Activated CD4-positive, alpha-beta T cell treated with anti-CD3 and anti-CD28 coated beads, Interleukin-2, amount 50 U/mL, for 4 hours (primary cell): ENCODE measurements at places on chromosomes 12 and 14.
A peak's percentile ranks its signal among the peaks of the same experiment; 100 is the strongest.

- no peak for DNase-seq
These were observed 37.8 kb upstream of the OR4E1 start for GRCh38 chr14:21711360-21711961.

- no peak for DNase-seq
These were observed 4.1 kb downstream of the SLC2A13 start for GRCh38 chr12:40101747-40102146.

DNA sequence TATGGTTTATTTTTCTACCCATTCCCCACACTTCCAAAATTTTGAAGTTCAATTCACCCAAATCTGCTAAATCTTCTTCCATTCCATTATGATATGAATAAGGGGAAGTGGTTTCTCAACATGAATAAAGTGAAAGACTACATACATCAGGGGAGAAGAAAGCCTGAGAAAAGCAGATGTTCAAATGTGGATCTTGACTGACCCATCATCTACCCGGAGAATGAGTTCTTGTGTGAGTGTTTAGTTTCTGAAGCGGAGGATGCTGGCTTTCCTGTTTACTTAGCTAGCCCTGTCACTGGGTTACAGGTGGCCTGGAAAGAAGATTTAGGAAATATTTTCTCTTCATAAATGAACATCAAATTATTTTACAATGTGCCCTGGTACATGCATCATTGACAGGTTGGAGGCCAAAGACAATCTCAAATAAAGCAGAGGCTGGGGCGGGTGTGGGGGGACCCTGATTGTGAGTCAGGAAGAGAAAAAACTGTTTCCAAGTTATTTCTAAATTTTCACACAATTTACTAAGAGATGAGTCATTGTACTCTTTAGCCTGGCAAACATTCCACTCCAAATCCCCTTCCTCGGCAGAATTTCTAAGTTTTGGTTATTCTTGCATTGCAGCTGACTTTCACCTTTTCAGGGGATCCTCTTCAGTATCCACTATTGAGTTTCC is 135.6 kb downstream of the SLC25A21 start:
- no peak for DNase-seq

- DNase-seq = no peak
These were observed 73.4 kb downstream of the MNAT1 start for GRCh38 chr14:60807971-60808370.

GRCh38 chr12:27253347-27253746 is 9.3 kb downstream of the STK38L start:
- DNase-seq = no peak

DNA sequence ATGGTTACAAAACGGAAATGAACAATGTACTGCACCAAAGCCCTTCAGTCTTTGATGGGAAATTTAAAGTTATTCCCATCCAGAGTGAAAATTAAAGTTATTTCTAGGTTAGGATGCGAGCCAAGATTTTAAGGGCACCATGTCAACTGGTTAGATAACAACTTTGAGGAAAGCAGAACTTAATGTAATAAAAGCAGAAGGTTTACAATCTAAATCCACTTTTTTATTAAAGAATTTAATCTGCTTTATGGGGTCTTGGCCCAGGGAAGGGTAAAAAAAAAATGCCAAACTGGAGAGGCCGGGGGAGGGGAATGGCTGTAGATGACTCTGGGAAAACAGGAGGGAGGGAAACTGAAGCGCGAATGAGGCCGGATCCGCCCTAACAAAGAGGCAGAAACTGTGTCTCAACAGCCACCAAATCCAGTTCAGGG is 108.2 kb upstream of the ATF7IP start:
- DNase-seq = no peak

DNA sequence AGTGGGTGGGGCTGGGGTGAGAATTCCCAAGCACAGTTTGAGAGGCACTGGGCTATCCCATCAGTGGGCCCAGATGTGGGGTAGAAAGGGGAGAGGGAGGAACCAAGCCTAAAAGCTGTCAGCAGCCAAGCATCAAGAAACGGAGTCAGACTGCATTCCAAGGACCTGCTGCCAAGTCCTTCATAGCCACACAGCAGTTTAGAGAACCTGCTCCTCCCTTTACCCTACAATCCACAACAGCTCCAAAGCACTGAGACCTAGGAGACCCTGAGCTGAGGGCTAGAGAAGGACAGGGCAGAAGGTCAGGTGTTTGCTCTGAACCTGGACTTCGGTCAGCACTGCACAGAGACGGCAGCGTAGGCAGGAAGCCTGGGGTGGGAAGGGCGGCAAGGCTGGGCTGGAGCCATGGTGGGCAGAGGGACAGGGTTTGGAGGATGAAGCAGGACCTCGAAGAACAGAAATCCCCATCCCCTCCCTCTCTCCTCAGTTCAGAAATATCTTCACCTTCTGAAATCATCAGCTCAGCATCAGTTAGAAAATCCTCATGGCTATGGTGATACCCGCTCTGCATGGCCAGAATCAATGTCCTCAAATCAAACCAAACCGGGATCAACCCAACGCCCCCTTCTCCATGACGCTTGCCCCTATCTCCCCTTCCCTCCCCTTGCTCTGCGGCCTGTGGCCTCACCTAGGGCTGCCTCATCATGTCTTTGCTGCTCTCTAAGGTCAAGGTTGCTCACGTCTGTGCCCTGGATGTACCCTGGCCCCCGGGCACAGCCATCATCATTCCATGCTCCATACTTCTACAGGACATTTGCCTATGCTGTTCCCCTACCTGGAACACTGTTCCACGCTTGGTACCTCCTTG is 12.9 kb upstream of the SERPINA4 start:
- no peak for DNase-seq

- DNase-seq = no peak
These were observed 99.9 kb upstream of the SLC24A4 start for GRCh38 chr14:92223025-92223424.

DNA sequence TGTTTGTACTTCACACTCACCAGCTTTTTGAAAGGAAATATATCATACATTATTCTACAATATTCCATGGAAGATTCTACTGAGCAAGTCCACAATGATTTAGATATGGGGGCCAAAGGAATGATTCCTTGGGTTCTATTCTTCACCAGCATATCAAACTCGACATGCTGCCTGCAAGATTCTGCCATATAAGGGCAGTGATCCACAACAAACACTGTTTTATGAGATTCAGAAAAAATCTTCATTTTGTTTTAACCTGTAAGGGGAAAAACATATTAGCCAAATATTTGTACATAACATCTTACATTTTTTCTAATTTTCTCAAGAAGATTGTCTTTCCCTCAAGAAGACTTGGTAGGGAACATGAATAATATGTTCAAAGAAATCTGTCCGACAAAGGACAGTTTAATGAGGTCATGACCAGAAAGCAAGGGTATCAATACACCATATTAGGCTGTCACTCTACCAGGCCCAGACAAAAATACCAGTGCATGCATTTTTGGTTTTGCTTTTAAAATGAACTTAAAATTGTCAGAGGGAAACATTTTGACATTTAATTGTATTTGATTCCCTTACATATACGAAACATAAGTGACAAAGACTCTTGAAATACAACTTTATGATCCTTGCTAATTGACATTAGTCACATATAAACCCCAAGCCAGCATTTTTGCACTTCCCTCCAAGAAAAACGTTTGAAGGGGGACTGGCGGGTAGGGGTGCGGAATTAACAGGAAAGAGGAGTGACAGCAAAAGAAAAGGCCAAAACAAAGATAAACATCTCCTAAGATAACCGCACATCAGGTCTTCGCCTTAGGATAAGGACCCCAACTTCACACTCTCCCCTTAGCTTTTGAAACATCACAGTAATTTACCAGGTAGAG is 980 bp downstream of the INTS13 start:
- no peak for DNase-seq

- DNase-seq = no peak
These were observed 103.3 kb downstream of the RBM19 start for GRCh38 chr12:113862590-113863454.

- DNase-seq = no peak
These were observed 21.3 kb downstream of the DCAF4 start for GRCh38 chr14:72947366-72948160.

DNA sequence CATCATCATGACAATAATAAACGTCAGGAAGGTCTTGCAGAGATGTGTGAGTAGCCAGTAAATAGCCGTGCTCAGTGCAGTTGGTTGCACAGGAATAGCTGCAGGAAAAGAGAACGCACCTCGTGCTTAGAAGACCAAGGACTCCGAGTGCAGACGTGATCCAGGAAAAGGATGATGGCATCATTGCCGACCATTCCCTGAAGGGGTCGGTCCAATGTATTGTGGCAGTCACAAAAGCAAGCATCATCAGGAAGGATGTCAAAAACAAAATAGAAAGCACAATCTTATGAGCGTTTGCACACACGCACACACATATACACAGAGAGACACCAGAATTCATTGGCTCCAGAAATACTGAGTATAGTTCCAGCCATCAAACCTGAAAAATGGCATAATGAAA is 12.8 kb downstream of the DUSP6 start:
- DNase-seq = no peak

GRCh38 chr14:102591372-102591943 is 991 bp upstream of the RCOR1 start:
- no peak for DNase-seq

GRCh38 chr14:68391311-68392014 is 401.4 kb downstream of the ZFP36L1 start:
- DNase-seq = no peak

DNA sequence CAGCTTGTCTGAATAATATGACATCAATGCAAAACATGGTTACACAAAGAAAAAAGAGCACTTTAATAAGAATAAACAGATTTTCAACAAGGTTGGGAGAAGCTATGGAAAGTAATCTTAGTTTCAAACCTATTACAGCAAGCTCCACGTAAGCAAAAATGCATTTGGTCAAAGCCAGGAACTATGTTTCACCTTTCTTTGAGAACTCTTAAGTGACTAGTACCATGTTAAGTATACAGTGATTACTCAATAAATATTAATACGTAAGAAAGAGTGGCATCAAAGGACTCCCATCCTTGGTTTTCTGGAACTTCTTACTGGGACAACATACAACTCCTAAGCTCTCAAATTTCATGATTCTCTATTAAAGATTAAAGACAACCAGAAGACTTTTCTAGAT is 80.7 kb downstream of the ABCC9 start:
- DNase-seq = no peak

DNA sequence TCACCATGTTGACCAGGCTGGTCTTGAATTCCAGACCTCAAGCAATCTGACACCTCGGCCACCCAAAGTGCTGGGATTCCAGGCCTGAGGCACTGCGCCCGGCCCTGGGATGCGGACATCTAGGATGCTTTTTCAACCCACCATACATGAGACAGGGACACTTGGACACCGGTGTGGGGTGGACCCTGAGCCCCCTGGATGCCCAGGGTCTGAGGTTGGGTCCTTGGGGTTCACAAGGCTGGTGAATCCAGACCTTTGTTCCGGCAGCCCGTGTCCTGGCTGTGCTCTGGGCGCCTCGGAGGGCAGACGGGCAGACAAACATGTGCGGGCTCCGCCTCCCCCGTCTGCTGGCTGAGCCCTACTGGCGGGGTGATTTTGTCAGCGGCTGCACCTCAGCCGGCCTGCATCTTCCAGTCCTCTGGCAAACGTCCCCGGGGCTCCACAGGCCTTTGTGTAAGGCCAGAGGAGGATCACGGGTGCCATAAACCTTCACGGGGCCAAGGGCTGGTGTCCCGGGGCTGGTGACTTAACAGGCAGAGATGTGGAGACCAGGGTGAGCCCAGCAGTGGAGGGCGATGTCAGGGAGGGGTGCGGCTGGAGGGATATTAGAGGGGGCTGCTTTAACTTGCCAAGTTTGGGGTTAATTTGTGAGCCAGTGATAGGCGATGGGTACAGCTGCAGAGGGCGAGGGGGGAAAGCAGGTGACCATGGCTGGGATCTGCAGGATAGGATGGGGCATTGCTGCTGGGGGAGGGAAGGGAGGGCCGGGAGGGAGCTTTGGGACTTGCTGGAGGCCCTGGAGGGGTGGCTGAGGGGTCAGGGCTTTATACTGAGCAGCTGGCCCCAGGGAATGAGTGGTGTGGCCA is 5.8 kb downstream of the ASPG start:
- DNase-seq = no peak

DNA sequence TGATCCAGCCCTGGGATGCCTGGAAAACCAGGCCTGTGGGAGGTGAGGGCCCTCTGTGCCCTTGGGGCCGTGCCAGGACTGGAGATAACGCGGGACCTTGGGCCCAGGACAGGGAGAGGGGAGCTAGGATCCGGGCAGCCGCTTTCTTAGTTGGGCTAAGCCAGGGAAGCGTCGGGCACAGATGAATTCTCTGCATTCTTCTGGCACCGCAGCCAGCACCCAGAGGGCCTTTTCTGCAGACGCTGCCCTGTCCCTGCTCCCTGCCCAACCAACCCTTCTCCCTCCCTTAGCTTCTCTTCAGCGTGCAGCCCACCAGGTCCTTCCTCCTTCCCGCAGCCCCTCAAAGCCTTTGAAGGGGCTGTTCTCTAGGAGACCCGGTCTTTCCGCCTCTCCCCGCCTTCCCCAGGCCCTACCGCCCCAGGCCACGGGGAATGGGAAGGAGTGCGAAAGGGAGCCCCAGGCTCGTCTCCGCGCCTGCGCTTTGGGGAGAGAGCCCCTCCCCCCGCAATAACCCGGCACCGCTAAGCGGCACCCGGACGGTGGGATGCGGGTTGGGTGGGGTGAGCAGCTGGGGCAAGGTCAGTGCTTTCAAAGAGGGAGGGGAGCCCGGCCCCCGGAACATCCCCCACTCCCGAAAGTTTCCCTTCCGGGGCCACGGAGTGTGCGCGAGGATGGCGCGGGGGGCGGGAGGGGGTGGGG is 663 bp downstream of the NCKAP5L start:
- peak; percentile 37 for DNase-seq

- no peak for DNase-seq
These were observed 72.6 kb downstream of the TBX3 start for GRCh38 chr12:114611145-114612018.

DNA sequence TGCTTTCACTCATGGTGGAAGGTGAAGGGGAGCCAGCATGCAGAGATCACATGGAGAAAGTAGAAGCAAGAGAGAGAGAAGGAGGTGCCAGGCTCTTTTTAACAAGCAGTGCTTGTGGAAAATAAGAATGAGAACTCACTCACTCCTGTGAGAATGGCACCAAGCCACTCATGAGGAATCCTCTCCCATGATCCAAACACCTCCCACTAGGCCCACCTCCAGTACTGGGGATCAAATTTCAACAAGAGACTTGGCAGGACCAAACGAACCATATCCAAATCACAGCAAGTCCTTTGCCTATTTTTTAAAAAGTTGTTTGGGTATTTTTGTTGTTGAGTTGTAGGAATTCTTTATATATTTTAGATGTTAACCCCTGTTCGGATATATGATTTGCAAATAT is 245.9 kb upstream of the ARID2 start:
- DNase-seq = no peak

- DNase-seq = no peak
These were observed 52.5 kb upstream of the EVL start for GRCh38 chr14:100012478-100013327.

DNA sequence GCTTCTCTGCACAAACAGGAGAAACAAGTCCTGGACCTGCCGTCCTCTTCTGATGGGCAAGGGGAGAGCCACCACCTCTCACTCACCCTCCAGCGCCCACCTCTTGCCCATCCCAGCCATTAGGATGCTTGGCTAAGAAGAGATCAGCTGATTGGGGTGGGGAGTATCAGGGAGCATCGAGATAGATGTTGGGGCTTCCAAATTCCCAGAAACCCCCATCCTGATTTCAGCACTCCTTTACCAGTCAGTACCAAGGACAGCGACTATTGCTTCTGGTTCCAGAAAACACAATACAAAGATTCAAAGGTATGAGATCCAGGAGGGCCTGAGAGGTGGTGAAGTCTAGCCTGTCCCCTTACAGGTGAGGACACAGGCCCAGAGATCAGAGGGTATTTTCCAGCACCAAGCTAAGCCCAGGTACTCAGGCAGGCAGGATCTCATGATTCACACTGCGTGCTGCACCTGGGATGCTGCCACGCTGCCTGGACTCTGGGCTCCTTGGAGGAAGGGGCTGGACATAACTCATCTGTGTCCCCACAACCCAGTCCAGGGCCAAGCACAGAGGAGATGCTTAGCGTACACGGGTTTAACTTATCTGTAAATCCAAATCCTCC is 76.6 kb downstream of the TUNAR start:
- DNase-seq = no peak
